Panc1 (cell line): ENCODE measurements at places on chromosomes 12 and 14.

- DNase-seq = no peak
Observed at GRCh38 chr12:20123465-20123864, 244.9 kb upstream of the PDE3A start.

DNA sequence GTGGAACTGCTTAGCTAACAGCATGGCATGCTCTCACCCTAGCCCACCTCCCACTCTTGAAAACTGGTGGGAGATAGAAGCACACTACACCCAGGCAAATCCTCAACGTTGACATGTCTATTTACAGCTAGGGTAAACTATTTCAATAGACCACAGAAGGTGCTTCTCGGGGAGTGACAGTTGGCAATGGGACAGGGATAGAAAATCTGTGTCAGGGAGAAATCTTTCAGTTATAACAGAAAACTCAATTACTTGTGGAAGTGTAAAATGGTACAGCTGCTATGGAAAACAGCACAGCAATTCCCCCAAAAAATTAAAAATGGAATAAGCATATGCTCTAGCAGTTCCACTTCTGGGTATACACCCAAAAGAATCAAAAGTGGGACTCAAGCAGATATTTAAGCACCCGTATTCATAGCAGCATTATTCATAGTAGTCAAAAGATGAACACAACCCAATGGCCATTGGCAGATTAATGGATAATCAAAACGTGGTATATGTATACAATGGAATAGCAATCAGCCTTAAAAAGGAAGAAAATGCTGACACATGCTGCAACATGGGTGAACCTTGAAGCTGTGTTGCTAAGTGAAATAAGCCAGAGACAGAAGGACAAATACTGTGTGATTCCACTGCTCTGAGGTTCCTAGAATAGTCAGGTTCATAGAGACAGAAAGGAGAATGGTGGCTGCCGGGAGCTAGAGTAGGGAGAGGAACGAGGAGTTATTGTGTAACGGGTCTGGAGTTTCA, 92.5 kb downstream of the STAB2 start:
- DNase-seq = no peak

GRCh38 chr14:35883677-35884293, 57.6 kb downstream of the BRMS1L start:
- peak; percentile 20 for DNase-seq

DNA sequence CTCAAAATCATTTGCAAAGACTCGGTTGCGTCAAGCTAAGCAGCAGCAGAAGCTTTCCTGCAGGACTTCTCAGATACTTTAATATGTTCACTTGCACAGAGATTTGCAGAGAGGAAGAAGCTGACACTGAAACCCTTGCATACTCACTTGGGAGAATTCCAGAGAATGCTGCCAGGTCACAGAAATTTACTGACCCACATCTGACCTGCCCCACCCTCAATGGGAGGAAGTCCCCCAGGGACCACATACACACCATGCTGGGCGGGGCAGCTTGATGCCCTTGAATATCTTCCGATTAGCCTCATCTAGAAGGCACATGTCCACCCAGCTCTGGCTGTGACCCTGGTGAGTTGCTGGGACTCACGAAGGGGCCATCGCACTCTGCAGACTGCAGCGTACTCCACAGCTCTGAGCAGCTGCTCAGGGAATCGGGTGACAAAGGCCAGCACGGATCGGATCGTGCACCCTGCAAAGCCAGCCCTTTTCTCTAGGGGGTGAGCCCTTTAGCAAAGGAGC, 83.2 kb downstream of the ITPK1 start:
- DNase-seq = no peak

DNA sequence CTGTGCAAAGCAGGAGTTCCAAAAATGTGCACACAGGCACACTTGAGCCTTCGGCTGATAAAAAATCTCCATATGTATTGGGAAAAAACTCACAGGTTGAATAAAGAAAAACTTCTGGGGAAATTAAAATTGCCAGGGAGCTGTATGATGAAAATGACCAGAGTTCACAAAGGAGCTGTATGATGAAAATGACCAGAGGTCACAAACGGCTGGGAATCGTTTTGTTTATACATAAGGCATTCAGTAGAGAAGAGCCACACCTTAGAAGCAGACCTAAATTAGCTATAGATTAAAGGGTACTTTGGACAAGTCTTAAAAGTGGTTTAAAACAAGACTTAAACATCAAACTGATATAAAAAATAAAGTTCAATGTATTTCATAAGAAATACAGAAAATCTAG, 251.7 kb upstream of the TMEM132C start:
- DNase-seq = no peak

DNA sequence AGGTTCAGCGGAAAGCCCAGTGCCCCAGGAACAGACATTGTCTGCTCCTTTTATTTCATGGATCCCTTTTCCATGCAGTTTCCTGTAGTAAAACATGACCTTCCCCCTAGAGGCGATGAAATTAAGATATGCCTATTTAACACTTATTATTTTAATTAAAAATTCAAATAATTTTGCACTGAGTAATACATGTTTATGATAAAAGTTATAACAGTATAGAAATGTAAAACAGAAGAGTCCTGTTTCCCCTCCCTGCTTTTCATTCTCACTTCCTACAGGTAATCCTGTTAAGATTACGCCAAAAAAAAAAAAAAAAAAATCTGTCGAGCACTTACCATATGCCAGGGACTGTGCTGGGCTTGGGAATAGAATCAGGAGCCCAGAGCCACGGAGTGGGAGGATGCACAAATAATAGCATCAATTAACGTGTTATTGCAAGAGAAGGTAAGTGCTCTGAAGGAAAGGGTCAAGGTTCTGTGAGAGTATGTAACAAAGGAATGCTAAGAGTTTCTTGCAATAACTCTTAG, 830 bp upstream of the LPCAT3 start:
- no peak for DNase-seq

DNA sequence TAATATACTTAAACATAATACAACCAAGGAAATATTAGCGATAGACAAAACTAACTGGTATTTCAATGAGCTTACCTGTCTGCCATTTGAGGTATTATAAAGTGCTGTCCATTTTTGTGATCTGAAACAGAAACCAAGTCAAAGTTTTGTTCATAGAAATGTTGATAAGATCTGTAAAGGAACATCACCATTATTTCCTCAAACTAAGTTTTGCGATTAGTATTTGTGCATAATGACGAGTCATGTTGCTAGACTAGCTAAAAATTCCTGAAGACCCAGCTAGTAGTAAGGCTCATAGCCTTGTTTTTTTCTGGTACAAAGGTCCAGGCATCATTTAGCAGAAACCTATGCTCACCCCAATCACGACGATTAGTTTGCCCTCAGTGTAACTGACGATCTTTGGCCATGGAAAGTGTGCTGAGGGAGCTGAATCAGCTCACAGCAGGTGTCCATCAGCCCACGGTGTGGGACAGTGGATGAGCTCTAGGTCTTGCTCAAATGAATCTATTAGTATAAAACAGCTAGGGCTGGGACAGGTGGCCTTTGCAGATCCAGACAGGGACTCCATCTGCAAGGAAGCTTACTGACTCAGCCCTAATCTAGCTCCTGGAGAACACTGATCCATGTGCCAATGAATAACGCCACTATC, 28.7 kb downstream of the GIT2 start:
- no peak for DNase-seq

- DNase-seq = no peak
Observed at GRCh38 chr12:12294215-12295005, 27.6 kb upstream of the LRP6 start.

DNA sequence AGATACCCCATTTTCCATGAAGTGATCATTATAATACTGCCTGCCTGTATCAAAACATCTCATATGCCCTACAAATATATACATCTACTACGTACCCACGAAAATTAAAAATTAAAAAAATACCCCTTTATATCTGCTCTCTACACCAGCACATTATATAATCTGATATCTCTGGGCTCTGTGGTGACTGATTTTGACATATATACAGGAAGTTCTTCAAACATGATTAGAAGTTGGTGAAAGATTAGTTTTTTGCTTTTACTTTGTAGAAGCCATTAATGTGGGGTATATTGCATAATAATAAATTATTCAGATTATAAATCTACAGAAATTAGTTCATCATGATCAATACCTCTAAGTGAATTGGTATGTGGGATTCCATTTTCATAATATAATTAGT, 126.7 kb upstream of the MDM1 start:
- no peak for DNase-seq

DNA sequence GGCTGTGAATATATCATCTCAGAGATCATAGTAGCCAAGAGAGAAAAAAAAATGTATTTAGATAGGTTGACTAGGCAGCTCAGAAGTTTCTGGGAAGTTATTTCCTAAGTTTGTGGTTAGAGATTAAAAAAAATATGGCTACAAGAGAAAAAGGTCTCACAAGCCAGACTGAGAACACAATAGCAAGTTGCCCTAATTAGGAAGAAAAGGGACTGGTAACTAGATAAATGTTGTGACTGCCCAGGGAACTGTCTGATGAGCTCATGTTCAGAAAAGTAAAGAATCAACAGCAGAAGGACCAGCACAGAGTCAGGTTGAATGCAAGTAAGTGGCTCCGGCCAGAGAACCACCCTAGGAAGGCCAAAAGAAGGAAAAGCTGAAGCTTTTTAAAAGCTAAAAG, 256.6 kb downstream of the PRKD1 start:
- DNase-seq = no peak

DNA sequence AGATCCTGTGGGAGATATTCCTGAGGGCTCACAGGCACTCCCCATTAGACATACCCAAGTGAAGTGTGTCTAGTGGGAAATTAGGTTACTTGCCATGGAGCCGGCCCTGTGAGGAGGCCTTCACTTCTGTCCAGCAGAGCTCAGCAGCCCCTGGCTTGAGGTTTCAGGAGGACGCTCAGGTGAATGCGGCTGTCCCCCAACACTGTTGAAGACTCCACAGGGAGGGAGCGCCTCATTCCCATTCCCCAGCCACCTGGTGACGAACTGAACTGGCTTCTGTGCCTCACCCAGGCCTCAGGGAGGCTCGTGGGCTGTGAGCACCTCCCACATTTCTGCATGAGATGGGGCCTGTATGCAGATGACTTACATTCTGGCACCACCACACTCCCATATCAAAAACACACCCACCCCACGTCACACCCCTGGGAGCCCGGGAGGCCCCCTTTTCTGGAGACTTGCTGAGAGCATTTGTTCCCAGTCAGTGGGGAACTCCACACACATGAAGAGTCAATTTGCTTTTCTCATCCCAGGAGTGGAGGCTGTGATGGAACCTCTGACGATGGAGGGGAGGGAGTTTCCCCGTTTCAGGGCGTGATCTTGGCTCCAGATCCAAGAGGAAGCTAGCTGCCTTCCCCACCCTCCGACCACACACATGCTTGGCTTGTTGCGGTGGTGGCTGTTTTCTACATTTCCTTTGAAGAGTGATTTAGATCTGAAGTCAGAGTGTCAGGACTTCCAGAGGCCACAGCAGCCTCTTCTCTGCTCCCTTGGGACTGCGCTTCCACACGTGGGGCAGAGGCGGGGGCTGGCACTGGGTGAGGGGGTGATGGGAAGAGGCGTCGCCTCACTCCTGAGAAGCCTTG, 120.7 kb downstream of the ADGRD1 start:
- DNase-seq = no peak

DNA sequence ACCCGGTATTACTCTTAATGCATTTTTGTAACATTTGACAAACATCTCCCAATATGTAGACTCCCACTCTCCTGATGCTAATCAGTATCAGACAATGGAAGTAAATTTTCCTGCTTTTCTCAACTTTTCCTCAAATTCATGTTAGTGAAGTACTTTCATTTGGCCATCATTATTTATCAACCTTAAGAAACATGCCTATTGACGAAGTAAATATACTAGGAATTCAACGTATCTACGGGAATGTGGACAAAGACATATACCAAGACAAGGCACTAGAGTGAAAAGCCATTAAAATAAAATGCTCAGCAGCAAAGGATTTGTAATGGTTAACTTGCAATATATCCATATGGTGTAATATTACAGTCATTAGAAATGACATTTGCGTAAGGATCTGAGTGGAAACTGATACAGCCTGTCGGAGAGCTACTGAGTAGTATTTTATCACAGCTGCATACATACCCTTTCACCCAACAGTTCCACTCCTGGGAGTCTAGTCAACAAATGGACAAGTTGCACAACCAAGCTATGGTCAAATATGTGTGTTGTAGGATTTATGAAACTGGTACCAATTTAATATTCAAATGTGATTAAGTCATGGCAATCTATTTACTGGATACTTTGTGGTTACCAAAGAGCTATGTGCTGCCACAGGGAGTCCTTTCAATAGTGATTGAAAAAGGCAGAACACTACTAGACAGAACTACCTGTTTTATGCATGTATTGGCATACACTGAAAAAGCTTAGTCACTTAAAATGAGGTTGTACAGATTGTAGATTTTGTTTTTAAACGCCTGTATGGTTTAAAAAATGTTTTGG, 26.5 kb downstream of the NUDT4 start:
- no peak for DNase-seq

- no peak for DNase-seq
Observed at GRCh38 chr12:56581418-56582145, 48.5 kb downstream of the BAZ2A start.
